Smooth muscle cell of trachea (primary cell): ENCODE measurements at places on chromosomes 1 and 21. TPM values are rescaled to one million over a fixed set of nuclear protein-coding genes. Genes with fewer than 3 reads are reported as not detected.

AKR7A2 gene
- total RNA-seq, result 101 and 138 TPM in 2 replicates

IL22RA1 gene
- 0.15 and 0.17 TPM in 2 replicates for total RNA-seq

ABCG1 gene
- total RNA-seq, result 4.1 and 4.5 TPM in 2 replicates

CA6 gene
- not detected in 2 replicates for total RNA-seq

SIM2 gene
- 0.17 TPM in 1 of 2 replicates, not detected in the other for total RNA-seq

S100B gene
- 0.29 TPM in 1 of 2 replicates, not detected in the other for total RNA-seq

RAD54L gene
- 0.50 and 7.4 TPM in 2 replicates for total RNA-seq

OR2L8 gene
- total RNA-seq, result not detected in 2 replicates

SPRR2G gene
- total RNA-seq, result not detected in 2 replicates

PROX1 gene
- under 0.01 and 0.15 TPM in 2 replicates for total RNA-seq

TMEM82 gene
- not detected in 2 replicates for total RNA-seq

SLAMF8 gene
- total RNA-seq, result not detected in 2 replicates

RAP1GAP gene
- total RNA-seq, result 0.15 and 0.17 TPM in 2 replicates

AMPD1 gene
- not detected in 2 replicates for total RNA-seq

SPRR3 gene
- total RNA-seq, result not detected in 2 replicates

FAM131C gene
- total RNA-seq, result 0.15 and 0.50 TPM in 2 replicates

SYT6 gene
- total RNA-seq, result not detected in 2 replicates

SPRR4 gene
- total RNA-seq, result not detected in 2 replicates

PCAT6 gene
- total RNA-seq, result 1.3 TPM in 1 of 2 replicates, not detected in the other
